Activated gamma-delta T cell treated with anti-CD3 and anti-CD28 coated beads, Interleukin-2, amount 50 U/mL, for 16 hours (primary cell): ENCODE measurements at places on chromosomes 12 and 14.

DNA sequence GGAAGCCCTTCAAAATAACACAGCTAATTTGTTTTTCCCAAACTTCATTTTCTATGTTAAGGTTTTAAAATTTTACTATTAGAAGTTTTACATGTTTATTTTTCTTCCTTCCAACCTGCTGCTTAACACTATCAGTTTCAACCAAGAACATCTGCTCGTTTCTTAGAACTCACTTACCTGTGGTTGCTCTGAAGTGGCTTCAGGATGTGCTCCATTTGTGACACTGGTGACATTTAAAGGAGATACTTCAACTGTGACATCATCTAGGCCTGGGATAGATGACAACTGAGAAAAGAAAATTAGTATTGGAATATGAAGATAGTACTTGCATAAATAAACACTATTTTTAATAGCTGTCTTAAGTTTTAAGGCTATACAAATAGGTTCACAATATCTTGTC lies 17.9 kb downstream of the WASHC3 start:
- DNase-seq, result no peak

- DNase-seq, result no peak
These were observed 32.3 kb upstream of the ANKS1B start for GRCh38 chr12:100017056-100017455.

GRCh38 chr12:13179211-13180074 lies 17.1 kb upstream of the EMP1 start:
- DNase-seq, result peak; percentile 17

- DNase-seq, result no peak
These were observed 12.7 kb downstream of the PROX2 start for GRCh38 chr14:74863274-74863673.

- no peak for DNase-seq
These were observed 178.1 kb upstream of the HMGA2 start for GRCh38 chr12:65646127-65646643.

DNA sequence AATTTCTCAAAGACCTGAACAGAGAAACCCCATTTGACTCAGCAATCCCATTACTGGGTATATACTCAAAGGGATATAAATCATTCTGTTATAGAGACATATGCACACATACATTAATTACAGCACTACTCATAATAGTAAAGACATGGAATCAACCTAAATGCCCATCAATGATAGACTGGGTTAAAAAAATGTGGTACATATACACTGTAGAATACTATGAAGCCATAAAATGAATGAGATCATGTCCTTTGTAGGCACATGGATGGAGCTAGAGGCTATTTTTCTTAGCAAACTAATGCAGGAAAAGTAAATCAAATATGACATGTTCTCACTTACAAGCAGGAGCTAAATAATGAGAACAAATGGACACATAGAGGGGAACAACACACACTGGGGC lies 303.8 kb downstream of the BTG1 start:
- DNase-seq, result no peak

GRCh38 chr12:28378736-28379135 lies 188.5 kb downstream of the CCDC91 start:
- DNase-seq, result no peak

- no peak for DNase-seq
These were observed 1.1 kb downstream of the PAPLN start for GRCh38 chr14:73238424-73238852.

DNA sequence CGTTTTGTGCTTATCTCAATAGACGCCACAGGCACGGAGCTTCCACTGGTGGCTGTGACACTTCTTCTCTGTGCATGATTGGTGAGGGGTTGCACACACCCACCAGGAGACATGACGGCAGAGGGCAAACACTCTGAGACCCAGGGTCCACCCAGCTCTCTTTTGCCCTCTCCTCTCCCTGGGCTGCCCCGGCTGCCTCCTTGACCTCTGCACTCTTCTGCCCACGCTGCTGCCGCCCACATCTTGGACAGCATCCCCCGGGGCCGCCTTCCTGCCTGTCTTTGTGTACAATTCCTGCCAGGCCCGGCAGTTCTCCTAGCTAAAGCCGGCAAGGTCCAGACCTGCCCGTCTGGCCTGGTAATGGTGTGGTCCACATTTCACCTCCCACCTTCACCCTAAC lies 44.7 kb downstream of the DPF3 start:
- DNase-seq, result no peak

GRCh38 chr12:24664161-24664880 lies 284.6 kb downstream of the BCAT1 start:
- DNase-seq, result no peak

DNA sequence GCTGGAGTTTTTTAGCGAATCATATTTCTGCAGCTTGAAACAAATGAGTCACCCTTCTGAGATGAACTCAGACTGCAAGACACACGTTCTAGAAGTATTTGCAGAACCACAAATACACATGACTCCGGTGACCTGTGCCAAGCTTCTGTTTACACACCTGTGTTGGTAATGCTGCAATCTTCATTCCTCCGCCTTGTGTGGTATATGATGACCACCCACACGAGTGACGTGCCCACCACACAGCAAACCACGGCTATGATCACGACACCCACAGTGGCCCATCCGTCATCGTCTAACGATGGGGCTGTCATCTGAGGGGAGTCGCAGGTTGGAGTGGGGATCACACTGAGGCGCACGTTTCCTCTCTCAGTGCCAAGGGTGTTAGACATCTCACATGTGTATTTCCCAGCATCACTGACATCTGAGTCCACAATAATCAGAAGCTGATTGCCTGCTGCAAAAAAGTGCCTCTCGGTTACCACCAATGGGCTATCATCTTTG lies 43.0 kb downstream of the LRIG3 start:
- no peak for DNase-seq

GRCh38 chr12:98483621-98484503 lies 31.5 kb upstream of the TMPO start:
- no peak for DNase-seq

GRCh38 chr12:103858953-103859601 lies 18.0 kb upstream of the NT5DC3 start:
- no peak for DNase-seq

- DNase-seq, result no peak
These were observed 5.1 kb upstream of the TMED10 start for GRCh38 chr14:75181293-75182062.

GRCh38 chr14:72663956-72664650 lies 229.8 kb downstream of the DPF3 start:
- no peak for DNase-seq

GRCh38 chr14:24309538-24310264 lies at the start of gene LTB4R2:
Gene LTB4R2 (plus strand): TSS chr14:24310140. CDS start chr14:24310665, 525 bp downstream.
- DNase-seq, result no peak

- no peak for DNase-seq
These were observed 477.8 kb downstream of the ZFP36L1 start for GRCh38 chr14:68315081-68315480.

GRCh38 chr12:46451276-46452021 lies 78.9 kb upstream of the SLC38A2 start:
- no peak for DNase-seq

DNA sequence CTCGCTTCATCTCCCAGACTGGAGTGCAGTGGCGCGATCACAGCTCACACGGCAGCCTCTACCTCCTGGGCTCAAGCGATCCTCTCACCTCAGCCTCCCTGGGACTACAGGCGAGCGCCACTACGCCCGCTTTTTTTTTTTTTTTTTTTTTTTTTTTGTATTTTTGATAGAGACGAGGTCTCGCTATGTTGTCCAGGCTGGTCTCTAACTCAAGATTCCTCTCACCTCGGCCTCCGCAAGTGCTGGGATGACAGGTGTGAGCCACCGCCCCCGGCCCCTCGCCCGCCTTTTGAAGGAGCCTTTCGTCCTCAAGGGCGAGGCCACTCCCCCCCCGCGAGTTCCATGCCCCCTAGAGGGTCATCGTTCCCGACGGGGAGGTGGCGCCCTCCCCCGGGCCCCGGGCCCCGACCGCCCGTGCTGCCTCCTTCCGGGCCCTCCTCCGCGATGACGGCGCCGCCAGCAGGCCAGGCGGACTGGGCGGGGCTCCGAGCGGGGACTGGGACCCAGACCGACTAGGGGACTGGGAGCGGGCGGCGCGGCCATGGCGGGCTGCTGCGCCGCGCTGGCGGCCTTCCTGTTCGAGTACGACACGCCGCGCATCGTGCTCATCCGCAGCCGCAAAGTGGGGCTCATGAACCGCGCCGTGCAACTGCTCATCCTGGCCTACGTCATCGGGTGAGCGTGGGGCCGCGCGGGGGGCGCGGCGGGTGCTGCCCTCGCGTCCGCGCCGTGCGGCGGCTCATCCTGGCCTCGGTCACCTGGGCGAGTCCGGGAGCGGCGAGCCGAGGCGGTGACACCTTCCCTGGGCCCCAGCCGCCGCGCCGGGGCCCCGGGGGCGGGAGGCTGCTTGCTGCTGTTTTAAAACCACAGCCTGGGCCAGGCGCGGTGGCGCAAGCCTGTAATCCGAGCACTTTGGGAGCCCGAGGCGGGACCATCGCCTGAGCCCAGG lies at the start of gene P2RX4:
Gene P2RX4, plus strand, starts transcription at position 506 of the 949 bp plus-strand sequence. Its CDS starts 36 bp downstream, at position 542.
- DNase-seq, result peak; percentile 73

DNA sequence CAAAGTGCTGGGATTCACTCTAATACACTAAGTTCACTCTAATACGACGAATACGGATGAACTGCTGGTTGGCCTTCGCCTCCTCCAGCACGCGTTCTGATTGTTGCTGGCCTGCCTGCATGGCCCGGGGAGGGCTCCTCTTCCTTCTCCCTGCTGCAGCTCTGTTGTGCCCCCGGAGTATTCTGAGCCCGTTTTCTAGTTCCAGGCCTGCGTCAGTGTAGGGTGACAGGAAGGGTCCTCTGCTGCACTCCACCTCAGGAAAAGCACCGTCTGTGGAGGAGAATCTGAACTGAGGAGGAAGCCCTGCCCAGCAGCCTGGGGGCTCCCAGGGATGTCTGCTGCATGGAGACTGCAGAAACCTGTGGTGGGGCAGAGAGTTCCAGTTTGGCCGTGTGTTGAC lies 44.4 kb downstream of the DDX51 start:
- DNase-seq, result no peak

DNA sequence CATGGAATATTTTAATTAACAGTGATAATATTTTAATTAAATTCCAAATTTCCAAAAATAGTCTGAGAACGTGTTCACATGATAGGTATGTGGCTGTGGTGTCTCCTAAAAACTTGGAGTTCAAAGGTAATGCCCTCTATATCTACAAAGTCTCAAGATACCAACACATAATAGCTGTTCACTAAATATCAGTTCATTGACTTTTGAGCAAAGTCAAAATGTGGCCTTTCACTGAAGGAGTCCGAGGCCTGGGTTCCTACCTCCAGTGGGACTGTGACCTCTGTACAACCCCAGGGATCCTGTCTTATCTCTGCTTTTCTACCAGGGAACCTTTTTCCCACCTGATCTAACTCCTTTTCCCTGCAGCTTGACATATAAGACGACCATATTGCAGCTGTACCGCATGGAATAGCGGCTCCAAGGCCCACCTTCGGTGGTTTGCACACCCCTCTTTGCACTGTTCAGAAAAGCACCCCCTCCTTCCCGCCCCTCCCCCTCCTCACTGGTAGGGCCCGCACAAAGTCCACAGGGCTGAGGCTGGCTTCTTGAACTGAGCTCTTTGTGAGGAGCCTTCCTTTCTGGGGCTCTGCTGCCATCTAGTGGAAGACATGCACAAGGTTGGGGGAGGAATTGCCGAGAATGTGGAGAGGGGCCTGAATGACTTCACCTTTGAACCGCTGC lies 3.1 kb downstream of the CCND2 start:
- DNase-seq, result peak; percentile 84

DNA sequence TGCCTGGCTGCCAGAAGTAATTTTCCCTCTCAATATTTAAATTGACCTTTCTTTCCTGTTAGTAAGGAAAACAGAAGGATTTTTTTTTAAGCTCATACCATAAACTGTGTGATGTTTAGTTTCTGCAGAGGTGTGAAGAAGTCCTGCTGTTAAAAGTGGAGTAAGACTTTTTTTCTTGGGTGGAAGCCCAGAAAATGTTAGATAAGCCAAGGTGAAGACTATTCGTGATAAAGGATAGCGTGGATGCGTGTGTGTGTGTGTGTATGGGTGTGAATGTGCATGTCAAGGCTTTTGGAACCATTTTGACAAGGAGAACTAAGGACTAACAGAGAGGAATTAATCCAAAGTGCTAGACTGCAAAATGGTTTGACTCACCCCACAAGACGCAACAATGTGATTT lies 152.9 kb upstream of the SEL1L start:
- DNase-seq, result no peak

GRCh38 chr12:50542448-50542847 lies 37.7 kb downstream of the DIP2B start:
- no peak for DNase-seq

DNA sequence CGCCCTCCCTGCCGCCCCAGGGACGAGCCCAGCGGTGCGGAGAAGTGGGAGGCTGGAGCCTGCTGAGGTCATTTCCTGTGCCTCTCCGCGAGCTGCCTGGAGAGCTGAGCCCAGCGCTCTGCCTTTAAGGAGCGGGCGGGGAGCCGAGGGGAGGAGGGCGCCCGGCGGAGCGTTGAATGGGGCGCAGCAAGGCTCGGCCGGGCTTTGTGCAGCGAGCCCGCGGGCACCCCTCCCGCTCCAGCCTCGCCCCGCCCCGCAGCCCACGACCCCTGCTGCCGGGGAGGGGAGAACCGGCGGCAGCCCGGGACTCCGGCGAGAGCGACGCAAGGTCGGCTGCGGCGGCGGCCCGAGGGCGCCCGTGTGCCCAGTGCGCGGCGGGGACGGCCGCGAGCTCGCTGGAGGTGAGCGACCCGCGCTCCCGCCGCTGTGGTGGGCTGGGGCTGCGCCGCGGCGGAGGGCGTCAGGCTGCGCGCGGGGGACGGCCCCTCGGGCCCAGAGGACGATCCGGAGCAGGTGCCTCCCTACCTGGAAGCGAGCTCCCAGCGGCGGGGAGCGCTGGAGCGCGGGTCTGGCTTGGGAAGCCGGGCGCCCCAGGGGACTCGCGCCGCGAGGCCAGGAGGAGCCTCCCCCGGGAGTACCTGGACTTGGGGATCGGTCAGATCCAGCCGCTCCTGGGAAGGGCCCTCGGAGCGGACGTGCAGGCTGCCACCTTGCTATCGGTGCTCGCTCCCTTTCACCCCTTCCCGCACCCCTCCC lies at the start of gene PLEKHH1:
Gene PLEKHH1, plus strand, starts transcription at position 293 of the 756 bp plus-strand sequence. CDS start 8,578 bp downstream, outside the sequence.
- DNase-seq, result no peak

DNA sequence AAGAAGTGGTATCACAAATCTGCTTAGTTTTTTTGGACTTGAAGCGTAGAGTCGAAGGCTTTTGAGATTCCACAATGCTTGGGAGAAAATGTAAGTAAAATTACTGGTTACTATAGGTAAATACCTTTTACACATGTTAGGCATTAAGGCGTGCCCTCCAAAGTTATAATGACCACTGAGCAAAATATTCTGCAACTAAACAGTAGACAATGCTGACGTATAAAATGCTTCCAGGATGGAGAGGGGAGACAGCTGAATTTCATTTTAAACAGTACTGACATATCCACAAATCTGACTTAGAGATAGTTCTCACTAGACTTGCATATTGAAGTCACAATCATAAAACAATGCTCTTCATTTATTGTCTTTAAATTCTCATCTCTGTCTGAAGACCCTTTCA lies 144.5 kb upstream of the DCN start:
- DNase-seq, result no peak

- no peak for DNase-seq
These were observed 22.3 kb upstream of the TDRD9 start for GRCh38 chr14:103905842-103906456.
